ELR (cell line): ENCODE measurements at places on chromosomes 3 and 15.

- DNase-seq, result peak; percentile 30
Observed at GRCh38 chr3:50617096-50617791, at the start of gene MAPKAPK3. MAPKAPK3 (plus strand) TSS chr3:50617151; CDS start chr3:50617566, 415 bp downstream.

DNA sequence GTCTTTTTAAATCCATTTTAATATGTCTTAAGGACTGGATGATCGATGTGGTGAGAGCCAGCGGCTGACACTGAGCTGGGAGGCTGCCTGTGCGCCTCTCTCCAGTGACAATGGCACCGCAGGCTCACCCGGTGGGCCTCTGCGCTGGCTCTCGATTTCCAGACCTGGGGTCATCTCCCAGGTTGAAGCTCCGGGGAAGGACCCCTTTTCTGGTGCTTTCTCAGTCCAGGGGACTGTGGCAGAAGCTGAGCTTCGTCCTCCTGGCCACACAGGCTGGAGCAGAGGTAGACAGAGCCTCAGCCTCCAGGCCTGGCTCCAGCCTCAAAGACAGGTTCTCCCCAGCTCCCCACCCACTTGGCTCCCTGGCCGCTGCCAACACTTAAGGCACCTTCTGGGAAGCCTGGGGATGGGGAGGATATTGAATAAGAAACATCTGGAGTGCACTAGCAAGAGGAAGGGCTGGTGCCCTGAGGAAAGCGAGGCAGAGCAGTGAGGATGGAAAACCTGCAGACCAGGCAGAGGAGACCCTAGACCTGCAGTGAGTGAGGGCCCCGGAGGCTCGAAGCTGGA, 154.2 kb upstream of the SMAD3 start:
- DNase-seq, result no peak

DNA sequence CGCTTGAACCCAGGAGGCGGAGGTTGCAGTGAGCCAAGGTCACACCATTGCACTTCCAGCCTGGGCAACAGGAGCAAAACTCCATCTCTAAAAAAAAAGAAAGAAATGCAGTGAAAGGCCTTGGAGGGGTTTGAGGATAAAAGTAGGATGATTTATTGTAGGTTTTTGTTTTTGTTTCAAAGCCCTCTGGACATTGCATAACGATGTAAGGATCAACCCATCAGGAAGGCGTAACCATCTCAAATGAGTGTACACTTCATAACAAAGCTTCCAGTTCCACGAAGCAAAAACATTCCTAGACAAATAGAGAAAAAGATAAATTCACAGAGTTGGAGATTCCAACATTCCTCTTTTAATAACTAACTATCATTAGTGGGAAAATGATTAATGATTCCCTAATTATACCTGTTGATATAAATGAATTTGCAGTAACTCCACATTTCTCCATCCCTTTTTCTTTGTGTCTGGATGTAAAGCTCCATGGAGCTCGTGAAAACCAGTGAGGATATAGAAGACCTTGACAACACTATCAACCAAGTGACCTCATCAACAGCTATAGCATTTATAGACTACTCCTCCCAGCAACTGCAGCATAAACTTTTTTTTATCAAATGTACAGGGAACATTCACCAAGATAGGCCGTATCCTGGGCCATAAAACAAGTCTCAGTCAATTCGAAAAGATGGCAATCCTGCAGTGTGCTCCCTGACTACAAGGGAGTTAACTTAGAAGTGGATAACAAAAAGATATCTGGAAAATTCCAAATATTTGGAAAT, 48.7 kb upstream of the PPP4R2 start:
- DNase-seq, result no peak

- DNase-seq, result no peak
Observed at GRCh38 chr3:160701490-160701889, 24.5 kb downstream of the ARL14 start.

DNA sequence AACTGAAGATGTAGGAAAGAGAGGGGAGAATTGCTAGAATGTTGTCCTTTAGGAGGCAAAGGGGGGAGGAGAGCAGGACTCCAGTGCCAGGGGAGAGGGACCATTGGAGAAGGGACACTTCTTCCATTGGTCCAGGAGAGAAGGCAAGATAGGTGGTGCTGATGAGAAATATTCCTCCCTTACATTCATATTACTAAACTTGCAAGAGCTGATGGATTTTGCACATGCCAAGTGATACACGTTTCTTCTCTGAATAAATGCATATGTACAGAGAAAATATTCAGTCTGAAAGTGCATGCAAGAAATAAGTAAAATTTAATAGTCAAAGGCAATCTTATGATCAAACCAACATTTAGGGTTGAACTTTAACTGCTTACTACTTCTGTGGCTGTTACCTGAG, 21.5 kb upstream of the SPTSSB start:
- DNase-seq, result no peak

DNA sequence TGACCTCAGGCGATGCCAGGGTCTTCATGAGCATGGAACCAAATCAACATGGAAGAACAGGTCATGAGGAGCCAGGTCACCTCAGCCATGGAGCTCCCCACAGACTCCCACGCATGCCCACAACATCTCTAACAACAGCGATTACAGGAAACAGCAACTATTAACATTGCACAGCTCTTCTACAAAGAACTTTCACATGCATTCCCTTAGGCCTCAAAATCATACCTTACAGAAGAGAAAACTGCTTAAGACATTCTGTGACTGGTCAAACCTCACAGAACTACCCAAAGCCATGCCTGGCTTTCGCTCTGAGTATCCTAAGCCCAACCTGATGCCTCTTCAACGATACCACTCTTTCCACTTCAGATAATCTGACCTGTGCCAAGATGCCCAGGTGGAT, 117.8 kb downstream of the OXNAD1 start:
- no peak for DNase-seq

DNA sequence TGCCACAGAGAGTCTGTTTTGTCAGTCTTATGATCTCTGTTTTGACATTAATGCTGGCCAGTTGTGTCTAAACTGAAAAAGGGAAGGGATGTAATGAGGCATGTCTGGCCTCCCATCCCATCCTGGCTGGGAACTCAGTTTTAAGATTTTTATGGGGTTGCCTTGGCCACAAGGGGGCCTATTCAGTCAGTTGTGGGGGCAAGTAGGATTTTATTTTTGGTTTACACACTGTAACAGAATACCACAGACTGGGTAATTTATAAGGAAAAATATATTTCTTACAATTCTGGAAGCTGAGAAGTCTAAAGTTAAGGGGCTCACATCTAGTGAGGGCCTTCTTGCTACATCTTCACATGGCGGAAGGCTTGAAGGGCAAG, 129.8 kb downstream of the TMEM108 start:
- DNase-seq, result no peak

GRCh38 chr3:2837239-2837638, 272.9 kb downstream of the IL5RA start:
- no peak for DNase-seq

DNA sequence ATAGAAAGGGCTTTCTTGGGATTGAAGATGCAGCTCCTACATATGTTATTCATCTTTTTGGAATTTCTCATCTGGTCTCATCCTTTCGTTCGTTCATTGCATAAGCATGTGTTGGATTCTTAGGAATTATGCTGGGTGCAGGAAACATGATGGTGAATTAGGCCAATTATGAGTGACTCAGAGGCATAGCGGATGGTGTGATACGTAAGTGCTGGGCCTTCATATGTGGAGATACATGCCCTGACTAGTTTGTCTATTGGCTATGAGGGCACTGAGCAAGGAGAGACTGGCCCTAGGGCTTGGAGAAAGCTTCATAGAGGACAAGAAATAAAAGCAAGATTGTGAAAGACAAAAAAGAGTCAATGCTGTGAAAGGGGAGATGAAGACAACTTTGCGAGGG, 235.1 kb downstream of the MYRIP start:
- DNase-seq, result peak; percentile 89

GRCh38 chr3:34254285-34254684, 455.9 kb downstream of the PDCD6IP start:
- DNase-seq, result no peak

- DNase-seq, result no peak
Observed at GRCh38 chr3:54969652-54970051, 41.8 kb upstream of the LRTM1 start.

DNA sequence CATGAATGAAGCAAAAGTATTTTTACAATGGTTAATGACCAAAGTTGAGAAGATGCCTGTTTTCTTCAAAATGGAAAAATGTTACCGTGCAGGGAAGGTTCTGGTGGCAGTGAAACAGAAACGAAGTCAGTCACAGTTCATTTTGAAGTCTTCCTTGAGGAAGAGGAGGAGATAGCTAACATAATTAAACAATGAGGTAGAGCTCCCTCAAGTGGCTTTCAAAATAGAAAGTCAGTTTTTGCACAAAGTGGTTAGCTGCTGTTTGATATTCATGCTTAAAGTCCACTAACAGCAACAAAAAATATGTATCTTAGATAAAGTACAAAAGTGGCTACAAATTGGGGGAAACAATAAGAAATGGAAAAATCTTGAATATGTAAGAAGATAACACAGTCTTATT, 87.3 kb downstream of the TFG start:
- peak; percentile 46 for DNase-seq

- no peak for DNase-seq
Observed at GRCh38 chr3:53225651-53226050, 30.2 kb downstream of the TKT start.

- no peak for DNase-seq
Observed at GRCh38 chr3:74001436-74001835, 376.7 kb upstream of the PDZRN3 start.
